Urinary bladder (tissue), 4 donors: ENCODE measurements at places on chromosomes 7 and 10. TPM values are rescaled to one million over a fixed set of nuclear protein-coding genes. Genes with fewer than 3 reads are reported as not detected.

Gene IDI2
- not detected for total RNA-seq

GRCh38 chr10:11057994-11058393, 40.3 kb downstream of the CELF2 start:
- DNase-seq: no peak

Gene FAM25A
- not detected for total RNA-seq

- DNase-seq: no peak
Observed at GRCh38 chr10:43105102-43105955, 28.5 kb downstream of the RET start.

GRCh38 chr10:34281661-34282582, 533.2 kb downstream of the PARD3 start:
- no peak for DNase-seq

Gene LIPA
- total RNA-seq: 63.0 TPM

DNA sequence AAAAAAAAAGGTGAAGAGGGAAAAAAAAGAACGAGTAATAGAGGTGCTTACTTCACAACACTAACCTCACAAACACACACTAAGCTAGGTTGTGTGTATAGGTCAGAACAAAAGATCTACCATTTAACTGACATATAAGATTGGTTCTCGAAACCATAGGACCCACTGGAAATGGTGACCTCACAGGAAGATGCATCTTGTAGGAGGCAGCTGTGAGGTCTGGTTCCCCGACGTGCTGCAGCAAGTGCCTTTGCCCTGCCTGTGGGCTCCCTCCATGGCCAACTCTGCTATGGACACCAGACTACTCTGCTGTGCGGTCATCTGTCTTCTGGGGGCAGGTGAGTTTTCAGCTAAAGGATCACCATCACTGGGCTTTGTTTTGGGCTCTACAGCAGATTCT, 133.8 kb upstream of the PRSS1 start:
- DNase-seq: no peak

DNA sequence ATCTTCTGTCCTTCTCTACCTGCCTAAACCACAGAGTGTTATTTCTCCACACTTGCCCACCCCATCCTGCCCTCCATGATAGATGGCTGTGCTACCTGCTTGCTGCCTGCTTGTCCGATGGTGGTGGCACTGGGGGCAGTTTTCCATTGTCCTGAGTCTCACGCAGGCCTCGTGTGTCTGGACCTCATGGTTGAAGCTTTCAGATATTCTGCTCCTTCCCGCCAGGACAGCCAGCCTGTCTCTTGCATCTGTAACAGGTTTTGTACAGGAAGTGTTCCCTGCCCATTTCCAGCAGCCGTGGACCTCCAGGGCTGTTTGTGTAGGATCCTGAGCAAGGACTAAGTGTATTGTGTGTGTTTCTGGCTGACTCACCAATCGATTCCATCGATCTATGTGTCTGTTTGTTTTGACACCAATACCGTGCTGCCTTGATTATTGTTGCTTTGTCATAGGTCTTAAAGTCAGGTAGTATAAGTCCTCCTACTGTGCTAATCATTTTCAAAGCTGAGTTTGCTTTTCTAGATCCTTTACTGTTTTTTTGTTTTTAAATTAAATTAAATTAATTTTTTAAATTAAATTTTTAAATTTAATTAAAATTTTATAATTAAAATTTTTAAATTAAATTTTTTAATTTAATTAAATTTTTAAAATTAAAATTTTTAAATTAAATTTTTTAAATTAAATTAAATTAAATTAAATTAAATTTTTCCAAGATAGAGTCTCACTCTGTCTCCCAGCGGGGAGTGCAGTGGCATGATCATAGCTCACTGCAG, 8.5 kb downstream of the IL15RA start:
- no peak for DNase-seq

Gene SLC26A5
- total RNA-seq: 1.6 TPM

DNA sequence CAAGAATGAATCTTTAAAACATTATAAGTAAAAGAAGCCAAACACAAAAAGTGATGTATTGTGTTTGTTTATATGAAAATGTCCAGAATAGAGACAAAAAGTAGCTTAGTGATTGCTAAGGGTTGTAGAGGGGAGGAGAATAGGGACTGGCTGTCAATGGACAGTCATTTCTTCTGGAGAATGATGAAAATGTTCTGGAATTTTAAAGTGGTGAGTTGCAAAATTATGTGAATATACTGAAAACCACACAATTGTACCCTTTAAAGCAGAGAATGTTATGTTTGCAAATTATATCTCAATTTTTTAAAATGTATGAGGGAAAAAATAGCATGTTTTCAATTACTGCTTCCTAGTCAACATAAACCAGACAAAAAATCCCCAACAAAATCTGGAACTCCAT, 174.2 kb downstream of the KMT2E start:
- DNase-seq: no peak

Gene BMPER
- total RNA-seq: 18.9 TPM

Gene DRGX
- total RNA-seq: 0.26 TPM

Gene CFAP69
- 19.1 TPM for total RNA-seq

DNA sequence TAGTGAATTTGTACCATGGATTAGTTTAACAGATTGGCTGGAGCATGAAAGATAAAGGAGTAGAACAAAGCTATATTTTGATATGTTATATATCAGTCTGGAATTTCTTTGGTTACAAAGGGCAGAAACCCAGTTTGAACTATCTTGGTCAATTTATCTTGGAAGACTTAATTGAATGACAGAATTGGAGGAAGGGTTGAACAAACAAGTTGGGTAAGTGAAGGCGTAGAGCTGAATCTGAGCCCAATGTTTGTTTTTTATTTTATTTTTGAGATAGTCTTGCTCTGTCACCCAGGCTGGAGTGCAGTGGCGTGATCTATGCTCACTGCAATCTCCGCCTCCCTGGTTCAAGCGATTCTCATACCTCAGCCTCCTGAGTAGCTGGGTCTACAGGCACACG, 21.8 kb upstream of the JCAD start:
- no peak for DNase-seq

DNA sequence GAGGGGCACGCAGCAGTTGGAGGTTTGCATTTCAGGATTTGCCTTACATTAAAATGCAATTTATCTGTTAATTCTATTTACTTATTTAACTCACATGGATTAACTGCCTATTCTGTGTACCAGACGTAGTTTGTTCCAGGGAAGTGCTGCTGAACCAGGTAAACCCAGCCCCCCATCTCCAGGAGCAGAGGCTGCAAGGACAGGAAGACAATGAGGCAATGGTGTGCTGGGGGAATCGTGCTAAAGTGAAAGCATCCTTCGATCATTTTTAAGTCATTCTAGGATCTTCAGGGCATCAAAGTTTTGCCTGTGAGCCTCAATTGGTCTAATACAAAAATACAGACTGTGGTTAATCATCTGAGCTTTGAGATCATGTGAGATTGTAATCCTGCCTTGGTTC, 166.4 kb downstream of the DNAJB6 start:
- no peak for DNase-seq

DNA sequence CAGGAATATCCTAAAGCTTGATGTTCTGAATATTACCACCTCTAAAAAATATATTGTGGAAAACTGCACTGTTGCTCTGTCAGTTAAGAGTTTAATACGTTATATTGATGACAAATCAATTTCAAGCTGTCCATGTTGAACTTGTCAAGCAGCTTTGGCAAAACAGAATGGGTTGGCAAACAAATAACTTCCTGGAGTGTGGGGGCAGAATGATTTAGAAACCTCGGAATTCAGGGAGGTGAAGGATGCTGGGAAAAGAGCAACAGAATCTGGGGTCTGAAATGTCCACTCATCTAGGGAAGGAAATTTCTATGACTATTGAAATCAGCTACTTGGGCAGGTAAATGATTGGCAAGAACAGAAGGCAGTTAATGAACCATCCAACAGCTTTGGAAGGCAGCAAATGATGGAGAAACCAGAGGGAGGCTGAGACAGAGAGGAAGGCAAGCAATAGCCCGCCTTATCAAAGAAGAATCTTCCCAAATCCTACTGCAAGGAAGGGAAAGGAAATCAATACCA, 95.1 kb upstream of the PALS2 start:
- no peak for DNase-seq

Gene ITIH2
- 0.16 TPM for total RNA-seq

DNA sequence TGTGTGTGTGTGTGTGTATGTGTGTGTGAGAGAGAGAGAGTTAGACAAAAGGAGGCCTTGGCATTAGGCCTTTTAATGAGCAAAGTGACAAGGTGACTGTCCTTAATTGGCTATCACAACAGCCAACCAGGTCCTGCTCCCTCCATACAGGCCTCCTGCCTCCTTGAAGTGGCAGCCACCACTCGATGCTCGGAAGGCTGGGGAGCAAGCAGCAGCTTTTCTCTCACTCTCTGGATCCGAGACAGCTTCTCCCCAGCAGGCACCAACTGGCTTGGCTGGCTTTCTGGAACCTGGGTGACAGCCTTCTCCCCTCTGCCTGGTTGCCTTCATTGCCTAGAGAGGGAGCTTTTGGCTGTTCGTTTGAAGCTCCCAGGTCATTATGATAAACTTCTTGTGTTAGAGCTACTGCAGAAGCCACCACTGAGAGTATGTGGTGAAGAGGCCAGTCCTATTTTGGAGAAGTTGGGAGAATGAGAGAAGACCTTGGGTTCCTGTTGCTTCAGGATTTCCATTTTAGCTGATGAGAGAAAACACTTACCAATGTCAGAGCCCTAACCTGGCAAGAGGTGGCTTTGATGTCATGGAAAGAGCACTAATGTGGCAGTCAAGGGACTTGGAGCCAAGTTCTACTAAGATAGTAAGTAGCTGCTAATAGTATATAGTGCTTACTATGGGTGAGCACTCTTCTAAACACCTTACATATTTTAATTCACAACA, 37.6 kb downstream of the RPS24 start:
- DNase-seq: no peak

DNA sequence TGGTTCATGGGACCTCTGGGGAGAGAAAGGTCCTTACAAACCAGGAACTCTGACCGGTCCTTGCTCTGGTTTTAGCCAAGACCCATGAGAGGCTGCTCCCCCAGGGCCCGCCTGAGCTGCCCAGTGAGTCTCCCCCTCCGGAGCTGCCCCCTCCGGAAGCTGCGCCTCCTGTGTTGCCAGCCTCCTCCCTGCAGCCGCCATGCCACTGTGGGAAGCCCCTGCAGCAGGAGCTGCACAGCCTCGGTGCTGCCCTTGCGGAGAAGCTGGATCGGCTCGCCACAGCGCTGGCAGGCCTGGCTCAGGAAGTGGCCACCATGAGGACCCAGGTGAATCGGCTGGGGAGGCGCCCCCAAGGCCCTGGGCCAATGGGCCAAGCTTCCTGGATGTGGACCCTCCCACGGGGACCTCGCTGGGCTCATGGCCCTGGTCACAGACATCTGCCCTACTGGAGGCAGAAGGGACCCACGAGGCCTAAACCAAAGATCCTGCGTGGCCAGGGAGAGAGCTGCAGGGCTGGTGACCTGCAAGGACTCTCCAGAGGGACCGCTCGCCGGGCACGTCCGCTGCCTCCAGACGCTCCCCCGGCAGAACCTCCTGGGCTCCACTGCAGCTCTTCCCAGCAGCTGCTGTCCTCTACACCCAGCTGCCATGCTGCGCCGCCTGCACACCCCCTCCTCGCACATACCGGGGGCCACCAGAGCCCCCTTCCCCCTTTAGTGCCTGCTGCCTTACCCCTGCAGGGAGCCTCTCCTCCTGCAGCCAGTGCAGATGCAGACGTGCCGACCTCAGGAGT, 40.1 kb downstream of the ZNF467 start:
- no peak for DNase-seq

- no peak for DNase-seq
Observed at GRCh38 chr10:21314906-21315644, 210.4 kb downstream of the SKIDA1 start.
